Heart right ventricle (tissue), 16 donors: ENCODE measurements at places on chromosomes 6 and 20. TPM values are rescaled to one million over a fixed set of nuclear protein-coding genes. Genes with fewer than 3 reads are reported as not detected.
A peak's percentile ranks its signal among the peaks of the same experiment; 100 is the strongest.

GRCh38 chr20:16005915-16006493 lies 567.2 kb downstream of the KIF16B start:
- no peak for DNase-seq

- no peak for DNase-seq
Measured at GRCh38 chr20:35011589-35012226, 56.0 kb downstream of the MYH7B start.

DNA sequence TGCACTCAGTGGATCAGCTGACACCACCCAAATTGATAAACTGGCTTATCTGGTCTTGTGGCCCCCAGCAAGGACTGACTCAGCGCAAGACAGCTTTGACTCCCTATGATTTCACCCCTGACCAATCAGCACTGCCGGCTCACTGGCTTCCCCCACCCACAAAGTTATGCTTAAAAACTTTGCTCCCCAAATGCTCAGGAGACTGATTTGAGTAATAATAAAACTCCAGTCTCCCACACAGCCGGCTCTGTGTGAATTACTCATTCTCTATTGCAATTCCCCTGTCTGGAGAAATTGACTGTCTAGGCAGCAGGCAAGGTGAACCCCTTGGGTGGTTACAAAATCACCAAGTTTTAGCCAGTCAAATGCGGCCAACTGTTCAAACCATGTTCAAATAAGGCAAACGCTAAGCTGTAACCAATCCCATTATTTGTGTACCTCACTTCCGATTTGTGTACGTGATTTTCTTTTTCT lies 32.5 kb downstream of the SLC22A2 start:
- no peak for DNase-seq

DNA sequence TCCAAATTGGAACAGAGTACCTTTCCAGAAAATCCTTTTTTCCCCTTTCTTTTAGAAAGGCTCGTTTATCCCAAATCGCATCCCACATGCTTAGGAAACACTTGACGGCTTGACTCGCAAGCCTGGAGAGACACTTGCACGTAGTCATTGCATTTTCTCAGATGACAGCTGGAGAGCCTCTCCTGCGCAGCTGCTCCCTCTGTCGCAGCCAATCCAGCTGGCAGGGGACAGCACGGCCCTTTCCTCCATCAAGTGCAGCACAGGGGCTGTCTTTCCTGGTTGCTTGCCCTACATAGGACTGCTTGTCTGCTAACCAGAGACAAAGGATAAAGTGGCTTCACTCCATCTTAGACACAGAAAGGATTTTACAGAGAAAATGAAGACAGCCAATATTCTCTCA lies 77.6 kb upstream of the RGS17 start:
- DNase-seq, result peak; percentile 31

DNA sequence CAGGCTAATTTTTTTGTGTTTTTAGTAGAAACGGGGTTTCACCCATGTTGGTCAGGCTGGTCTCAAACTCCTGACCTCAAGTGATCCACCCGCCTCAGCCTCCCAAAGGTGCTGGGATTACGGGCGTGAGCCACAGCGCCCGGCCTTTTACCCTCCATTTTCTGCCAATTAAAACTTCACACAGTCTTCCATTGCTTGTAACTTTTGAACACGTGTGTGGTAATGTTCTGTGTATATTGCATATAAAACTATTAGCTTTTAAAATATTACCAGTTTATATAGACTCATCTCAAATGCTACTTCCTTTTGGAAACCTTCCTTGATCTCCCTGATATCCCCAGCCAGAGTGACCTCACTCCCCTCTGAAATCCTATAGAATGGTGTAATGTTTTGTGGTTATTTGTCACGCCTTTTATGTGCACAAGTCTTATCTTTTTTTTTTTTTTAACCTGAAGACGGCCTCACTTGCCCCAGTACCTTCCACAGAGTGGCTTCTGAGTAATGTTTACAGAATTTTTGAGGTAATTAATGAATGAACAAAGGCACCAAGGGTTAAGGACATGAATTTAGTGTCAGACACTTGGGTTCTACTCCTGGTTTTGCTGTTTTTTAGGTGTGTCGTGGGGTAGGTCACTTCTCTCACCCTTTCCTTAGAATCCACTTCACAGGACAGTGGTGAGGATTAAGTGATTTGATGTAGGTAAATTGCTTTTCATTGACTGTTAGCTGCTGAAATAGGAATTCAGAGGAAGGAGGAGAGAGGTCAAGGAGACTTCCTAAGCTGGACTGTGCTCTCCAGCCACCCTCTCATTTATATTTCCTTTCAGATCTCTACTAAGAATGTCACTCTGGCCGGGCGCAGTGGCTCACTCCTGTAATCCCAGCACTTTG lies 11.2 kb upstream of the MMP24 start:
- DNase-seq, result no peak

- peak; percentile 51 for DNase-seq
Measured at GRCh38 chr20:47352332-47353238, 3.9 kb downstream of the ZMYND8 start.

GRCh38 chr6:149054559-149055194 lies 262.8 kb upstream of the TAB2 start:
- no peak for DNase-seq

GRCh38 chr6:75493400-75494064 lies at the start of gene FILIP1:
Gene FILIP1, minus strand, starts transcription at chr6:75493800. Its CDS starts 78,828 bp downstream, at chr6:75414972.
- DNase-seq, result peak; percentile 86

DNA sequence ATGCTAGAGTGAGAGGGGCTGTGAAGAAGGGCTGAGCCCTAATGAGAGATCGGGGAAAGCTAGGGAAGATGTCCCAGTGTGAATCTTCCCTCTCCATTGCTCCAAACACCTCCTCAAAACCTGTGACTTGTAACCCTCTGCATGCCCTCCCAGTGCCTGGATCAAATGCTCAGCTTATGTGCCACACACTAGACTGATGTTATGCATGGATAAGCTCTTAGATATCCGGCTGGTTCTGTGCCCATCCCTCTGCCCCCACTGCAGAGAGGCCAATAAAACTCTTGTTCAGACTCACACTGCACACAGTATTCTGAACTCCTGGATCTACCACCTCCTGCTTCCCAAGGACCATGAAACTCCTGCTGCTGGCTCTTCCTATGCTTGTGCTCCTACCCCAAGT lies at the start of gene DEFB118:
Gene DEFB118 (plus strand): TSS at position 301 of the 400 bp plus-strand sequence. CDS start 50 bp downstream, at position 351.
- DNase-seq, result no peak

GRCh38 chr6:120211955-120212792 lies 862.6 kb upstream of the MAN1A1 start:
- DNase-seq, result no peak

- no peak for DNase-seq
Measured at GRCh38 chr20:12056839-12057238, 139.1 kb downstream of the BTBD3 start.

DNA sequence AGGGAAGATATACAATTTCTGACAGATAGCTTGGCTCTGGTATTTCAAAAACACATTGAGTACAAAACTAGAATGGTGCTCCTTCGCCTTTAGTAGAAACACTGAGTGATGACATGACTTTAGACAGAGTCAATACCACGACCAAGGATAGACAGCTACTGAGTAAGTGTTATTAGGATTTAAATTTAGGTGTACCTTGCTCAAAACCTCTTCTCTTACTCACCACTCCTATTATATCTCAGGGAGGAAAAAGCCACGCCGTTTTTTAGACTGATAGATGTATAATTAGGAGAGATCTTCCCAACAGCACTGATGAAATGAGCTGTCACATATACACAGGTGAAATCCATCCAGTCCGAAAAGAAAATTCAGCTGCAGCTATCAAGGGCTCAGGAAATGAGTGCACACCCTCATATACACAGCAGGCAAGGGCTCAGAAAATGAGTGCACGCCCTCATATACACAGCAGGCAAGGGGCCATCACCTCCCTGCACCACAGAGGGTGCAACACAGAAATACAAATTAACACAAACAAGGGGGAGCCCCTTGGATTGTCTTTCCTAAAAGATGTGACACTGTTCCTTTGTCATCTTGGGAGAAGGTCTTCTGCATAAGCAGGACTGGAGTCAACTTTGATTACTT lies 53.7 kb downstream of the LYRM4 start:
- no peak for DNase-seq

- DNase-seq, result no peak
Measured at GRCh38 chr20:46573788-46574584, 23.5 kb upstream of the OCSTAMP start.

GRCh38 chr20:2693286-2694007 lies 867 bp downstream of the EBF4 start:
- DNase-seq, result peak; percentile 49

- DNase-seq, result no peak
Measured at GRCh38 chr20:41902346-41902745, 284.2 kb upstream of the CHD6 start.

- DNase-seq, result no peak
Measured at GRCh38 chr6:12654514-12654913, 62.1 kb upstream of the PHACTR1 start.

- DNase-seq, result no peak
Measured at GRCh38 chr6:163530406-163530805, 115.9 kb downstream of the QKI start.

The CCN6 gene
- total RNA-seq, result not detected

The ABRACL gene
- 4.8 TPM for total RNA-seq

The HLA-DQB2 gene
- total RNA-seq, result 14.6 TPM

The PREP gene
- total RNA-seq, result 31.4 TPM

The VNN1 gene
- total RNA-seq, result 2.0 TPM
